ENCODE measurements at places on chromosomes 5 and 9. TPM values are rescaled to one million over a fixed set of nuclear protein-coding genes. Genes with fewer than 3 reads are reported as not detected.

Gene IL7R
- 7.7 TPM for total RNA-seq

Gene OMD
- not detected for total RNA-seq

Gene ACOT12
- total RNA-seq: not detected

Gene JAKMIP2
- 85.5 TPM for total RNA-seq

Gene KLF9
- total RNA-seq: 1.0 TPM

Gene ZNF879
- 3.6 TPM for total RNA-seq

Gene PRR16
- total RNA-seq: not detected

Gene EEIG1
- 34.1 TPM for total RNA-seq

Gene SLC25A2
- total RNA-seq: 0.88 TPM

Gene FER
- 16.4 TPM for total RNA-seq

Gene IL5
- total RNA-seq: not detected

Gene TAF11L3
- total RNA-seq: not detected

Gene GADD45G
- total RNA-seq: 0.98 TPM

Gene CCNJL
- 7.6 TPM for total RNA-seq

Gene PPP1R26
- 9.6 TPM for total RNA-seq

Gene CDC14B
- 3.8 TPM for total RNA-seq

Gene SHOC1
- total RNA-seq: not detected

Gene HNRNPK
- 799 TPM for total RNA-seq

Gene AJM1
- 2.0 TPM for total RNA-seq

Gene MOB3B
- total RNA-seq: 0.19 TPM

Gene RC3H2
- 70.2 TPM for total RNA-seq

Gene GFRA3
- total RNA-seq: 0.83 TPM

Gene MAP3K1
- total RNA-seq: 6.3 TPM

Gene ZBTB26
- total RNA-seq: 10.9 TPM

Gene TERT
- 14.2 TPM for total RNA-seq

Gene CARTPT
- not detected for total RNA-seq

Gene C5orf22
- 31.9 TPM for total RNA-seq

Gene DMGDH
- 0.59 TPM for total RNA-seq

Gene PTPRD
- total RNA-seq: not detected

Gene LCN9
- total RNA-seq: not detected

Gene WDR38
- not detected for total RNA-seq

Gene PCDHB15
- total RNA-seq: 1.2 TPM

Gene OR1Q1
- total RNA-seq: not detected

Gene SLC6A19
- not detected for total RNA-seq

Gene ZDHHC11B
- total RNA-seq: 1.3 TPM

All from A673 (cell line).